ENCODE measurements at places on chromosomes 11 and 22. TPM values are rescaled to one million over a fixed set of nuclear protein-coding genes. Genes with fewer than 3 reads are reported as not detected.

- DNase-seq = no peak
Measured at GRCh38 chr22:49300951-49301397, 526.7 kb downstream of the BRD1 start.

DNA sequence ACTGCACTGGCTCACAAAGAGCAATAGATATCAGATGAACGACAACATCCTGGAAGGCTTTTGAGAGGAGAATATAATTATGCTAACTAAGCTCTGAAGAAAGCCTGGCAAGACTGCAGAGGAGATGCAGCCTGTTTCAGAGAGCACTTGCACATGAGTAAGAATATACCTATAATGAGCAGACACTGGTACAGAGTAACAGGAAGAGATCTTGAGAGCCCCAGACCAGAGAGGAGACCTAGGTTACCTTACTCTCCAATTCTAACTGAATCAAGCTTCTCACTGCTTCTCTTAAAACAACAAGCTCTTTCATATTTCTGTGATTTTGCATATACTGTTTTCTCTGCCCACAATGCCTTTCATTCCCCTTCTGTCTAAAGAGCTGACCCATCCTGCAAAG, 66.5 kb downstream of the FAM168A start:
- no peak for DNase-seq

DNA sequence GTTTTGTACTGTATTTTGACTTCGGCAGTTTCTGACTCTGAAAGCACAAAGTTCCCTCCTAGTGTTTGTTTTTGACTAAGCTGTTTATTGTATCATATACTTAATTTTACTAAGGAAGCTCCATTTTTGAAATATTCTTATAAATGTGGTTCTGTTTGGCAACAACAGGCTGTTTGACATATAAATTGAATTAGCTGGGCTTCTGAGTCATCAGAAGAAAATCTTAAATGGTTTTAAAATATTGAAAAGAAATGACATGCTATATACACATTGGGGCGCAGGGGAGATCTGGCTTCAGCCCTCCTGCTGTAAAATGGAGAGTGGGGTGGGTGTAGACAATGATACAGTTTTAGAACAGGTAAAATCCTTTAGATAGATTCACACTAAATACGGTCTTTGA, 38.6 kb downstream of the SHISA8 start:
- DNase-seq = no peak

- DNase-seq = no peak
Measured at GRCh38 chr11:69444381-69445130, 36.9 kb upstream of the LINC01488 start.

GRCh38 chr22:44531487-44531886, 33.5 kb upstream of the RTL6 start:
- no peak for DNase-seq

- no peak for DNase-seq
Measured at GRCh38 chr11:16096336-16096735, 260.0 kb downstream of the SOX6 start.

GRCh38 chr11:105371311-105371710, 231.7 kb upstream of the CARD18 start:
- no peak for DNase-seq

GRCh38 chr11:118652681-118653181, 26.7 kb downstream of the TREH start:
- DNase-seq = no peak

GRCh38 chr22:26482161-26482560, 1.4 kb downstream of the HPS4 start:
- no peak for DNase-seq

DNA sequence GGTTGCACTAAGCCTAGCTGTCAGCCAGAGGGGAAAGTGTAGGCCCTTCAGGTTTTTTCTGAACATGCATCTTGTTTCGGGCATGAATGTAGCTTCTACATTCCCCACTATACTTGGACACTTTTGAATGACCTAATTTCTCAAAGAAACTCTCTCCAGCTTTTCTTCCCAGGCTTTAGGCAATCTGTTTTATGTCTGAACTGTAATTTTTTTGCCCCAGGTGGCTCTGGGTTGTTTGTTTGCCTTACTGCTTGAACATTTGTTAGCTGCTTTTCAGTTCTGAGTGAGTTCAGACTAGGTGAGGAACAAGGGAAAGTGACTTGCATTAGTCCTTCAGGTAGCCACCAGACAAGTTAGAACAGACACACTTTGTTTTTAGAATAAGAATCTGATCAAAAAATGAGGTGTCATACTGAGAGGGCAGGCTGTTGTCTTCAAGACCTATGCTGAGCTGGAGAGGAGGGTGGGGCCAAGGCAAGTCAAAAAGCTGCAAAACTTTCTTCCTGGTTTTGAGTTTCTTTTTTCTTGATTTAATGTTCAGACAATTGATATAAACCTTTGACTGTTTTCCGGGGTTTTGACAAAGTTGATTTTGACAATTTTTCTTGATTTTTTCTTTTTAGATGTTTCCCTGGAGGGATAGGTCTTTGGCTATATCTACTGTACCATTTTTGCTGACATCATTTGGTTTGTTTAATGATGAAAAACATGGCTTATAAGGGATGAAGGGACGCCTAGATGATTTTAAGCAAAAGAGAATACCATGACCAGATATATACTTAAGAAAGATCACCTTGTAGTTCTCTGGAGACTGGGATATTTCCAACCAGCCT, 182.8 kb downstream of the WNT11 start:
- DNase-seq = no peak

DNA sequence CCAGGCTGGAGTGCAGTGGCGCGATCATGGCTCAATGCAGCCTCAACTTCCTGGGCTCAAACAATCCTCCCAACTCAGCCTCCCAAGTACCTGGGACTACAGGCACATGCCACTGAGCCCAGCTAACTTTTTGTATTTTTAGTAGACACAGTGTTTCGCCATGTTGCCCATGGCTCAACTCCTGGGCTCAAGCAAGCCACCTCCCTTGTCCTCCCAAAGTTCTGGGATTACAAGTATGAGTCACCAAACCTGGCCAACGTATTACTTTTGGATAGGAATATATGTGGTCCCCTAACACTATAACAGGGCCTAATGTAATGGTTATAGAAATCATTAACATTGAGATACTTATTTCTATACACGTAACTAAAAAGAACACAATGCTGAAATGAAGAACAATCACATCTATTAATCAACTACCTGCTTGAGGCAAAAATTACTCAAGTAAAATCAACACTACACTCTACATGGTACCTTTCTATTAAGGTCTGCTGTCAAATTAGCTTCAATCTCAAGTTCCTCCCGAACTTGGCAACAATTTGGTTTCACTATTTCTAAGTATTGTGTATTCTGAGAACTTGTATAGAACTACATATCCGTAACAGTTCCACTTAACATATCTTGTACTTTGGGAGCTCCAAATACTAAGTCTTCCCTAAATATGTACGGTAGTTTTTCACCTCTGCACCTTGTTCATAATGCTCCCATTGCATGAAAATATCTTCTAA, 124.9 kb downstream of the FCHSD2 start:
- DNase-seq = no peak

DNA sequence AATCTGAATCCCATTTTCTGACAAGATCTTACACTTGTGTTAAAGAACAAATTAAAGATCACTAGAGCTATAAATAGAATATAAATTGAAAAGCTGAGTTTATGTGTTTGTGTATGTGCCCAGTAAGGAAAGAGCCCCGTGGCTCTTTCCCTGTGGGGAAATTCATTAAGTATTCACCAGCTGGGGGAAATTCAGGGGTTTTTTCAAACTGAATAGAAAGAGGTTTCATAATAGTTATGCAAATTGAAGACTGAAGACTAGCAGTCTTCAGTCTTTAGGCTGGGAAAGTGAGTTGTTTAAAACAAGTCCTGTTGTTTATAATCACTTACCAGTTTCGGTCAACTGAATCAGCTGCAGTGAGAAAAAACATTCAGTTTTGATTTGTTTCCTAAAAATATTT, 11.3 kb upstream of the MS4A7 start:
- DNase-seq = no peak

DNA sequence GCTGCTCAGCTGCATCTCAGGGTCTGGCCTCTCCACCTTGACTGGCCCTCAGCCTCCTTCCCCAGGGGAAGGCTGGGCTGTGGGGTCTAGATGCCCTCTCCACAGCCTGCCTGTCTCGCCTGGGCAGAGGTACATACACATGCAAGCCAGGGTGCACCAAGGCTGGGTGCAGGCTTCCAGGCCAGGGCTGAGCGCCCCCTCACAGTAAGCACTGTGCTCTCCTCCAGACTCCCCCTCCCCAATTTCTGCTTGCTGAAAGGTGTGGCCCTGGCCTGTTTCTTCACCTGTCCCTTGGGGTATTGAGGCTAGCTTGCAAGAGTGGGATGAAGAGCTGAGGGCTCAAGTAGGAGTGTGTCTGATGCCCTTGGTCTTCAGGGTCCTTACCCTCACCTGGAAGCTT, 22.5 kb downstream of the RELT start:
- DNase-seq = no peak

- DNase-seq = no peak
Measured at GRCh38 chr11:95338430-95338991, 107.5 kb upstream of the SESN3 start.

- no peak for DNase-seq
Measured at GRCh38 chr22:25574736-25575135, 10.3 kb downstream of the GRK3 start.

GRCh38 chr11:77036398-77036797, 2.2 kb downstream of the B3GNT6 start:
- DNase-seq = no peak

DNA sequence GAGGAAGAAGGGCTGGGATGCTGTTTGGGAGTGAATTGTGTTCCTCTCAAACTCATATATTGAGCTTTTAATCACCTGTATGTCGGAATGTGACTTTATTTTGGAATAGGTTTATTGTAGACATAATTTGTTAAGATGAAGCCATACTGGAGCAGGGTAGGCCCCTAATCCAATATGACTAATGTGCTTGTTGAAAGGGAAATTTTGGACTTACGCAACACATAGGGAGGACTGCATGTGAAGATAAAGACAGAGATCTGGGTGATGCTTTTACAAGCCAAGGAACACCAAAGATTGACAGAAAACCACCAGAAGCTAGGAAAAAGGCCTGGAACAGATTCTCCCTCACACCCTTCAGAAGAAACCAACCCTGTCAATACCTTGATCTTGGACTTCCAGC, 43.2 kb upstream of the OVCH2 start:
- DNase-seq = no peak

DNA sequence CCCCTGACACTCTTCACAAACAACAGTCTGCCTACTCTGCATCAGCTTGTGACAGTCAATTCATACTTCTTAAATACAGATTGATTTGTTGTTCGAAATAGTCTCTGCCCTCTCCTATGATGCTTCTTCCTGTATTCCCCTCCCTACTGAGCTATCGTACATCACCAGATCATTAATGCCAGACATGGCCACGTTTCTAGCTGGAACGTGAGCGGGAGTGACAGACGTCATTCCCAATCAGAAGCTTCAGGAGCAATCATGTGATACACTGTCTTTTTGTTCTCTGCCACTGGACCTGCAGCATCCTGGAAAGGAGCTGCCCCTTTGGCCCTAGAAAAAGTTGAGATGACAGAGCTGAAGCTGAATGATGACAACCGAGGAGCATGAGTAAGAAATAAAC, 48.5 kb downstream of the CSNK2A3 start:
- DNase-seq = no peak

Gene MUS81
- total RNA-seq = 50.4 TPM

Gene FXYD6
- 16.4 TPM for total RNA-seq

Gene ZNF280B
- total RNA-seq = 2.5 TPM

Gene TUG1
- total RNA-seq = 75.1 TPM
